ENCODE measurements at places on chromosomes 11 and 22.

DNA sequence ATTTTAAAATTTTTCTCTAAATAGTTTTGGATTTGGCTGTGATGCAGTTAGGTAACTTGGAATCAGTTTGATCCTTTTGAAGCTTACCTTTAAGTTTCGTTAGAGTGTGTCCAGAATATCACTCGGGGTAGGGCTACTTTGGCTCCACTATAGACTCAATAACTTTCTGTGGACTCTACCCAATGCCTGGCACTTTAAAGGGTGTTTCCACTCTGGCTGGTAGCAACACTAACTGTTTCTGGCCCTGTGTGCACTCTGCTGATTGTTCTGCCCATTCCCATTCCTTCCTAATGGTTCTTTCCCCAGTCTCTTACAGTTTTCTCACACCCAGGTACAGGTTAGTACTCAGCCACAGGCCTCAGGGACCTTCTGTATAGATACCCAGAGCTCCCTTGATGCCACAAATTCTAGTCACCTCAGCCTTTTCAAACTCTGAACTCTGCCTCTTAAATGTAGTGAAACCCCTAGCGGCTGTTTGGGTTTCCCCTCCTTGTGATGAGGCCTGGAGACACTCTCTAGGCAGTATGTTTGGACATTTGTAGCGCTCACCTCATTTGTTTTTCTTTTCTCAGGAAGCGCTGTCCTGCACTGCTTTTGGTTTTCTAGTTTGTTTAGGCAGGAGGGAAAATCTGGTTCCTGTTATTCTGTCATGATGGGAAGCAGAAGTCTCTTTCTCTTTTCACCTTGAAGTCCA lies 16.8 kb downstream of the CUL5 start:
- DNase-seq = no peak

GRCh38 chr22:36955691-36956090 lies 42.3 kb downstream of the CSF2RB start:
- no peak for DNase-seq

- no peak for DNase-seq
Measured at GRCh38 chr22:46738647-46739093, 618 bp upstream of the CERK start.

- DNase-seq = no peak
Measured at GRCh38 chr22:44586999-44587736, 89.1 kb upstream of the RTL6 start.

DNA sequence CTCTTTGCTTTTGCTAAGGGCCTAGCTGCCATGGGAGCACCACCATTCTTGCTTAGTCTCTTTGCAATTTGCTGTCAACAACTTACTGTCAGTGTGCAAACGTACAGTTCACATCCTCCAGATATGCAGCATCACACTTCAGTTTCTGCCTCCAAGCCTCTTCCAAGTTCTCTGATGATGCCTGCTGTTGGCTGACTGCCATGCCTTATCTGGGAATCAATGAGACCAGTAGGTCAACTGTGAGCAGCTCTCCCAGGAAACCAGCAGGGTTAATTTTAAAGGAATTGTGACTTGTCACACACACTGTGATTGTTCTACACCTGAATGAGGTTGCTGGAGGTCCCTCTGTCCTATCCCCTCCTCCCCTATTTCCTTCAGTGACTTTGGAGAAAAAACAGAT lies 56.0 kb downstream of the COPB1 start:
- peak; percentile 86 for DNase-seq

DNA sequence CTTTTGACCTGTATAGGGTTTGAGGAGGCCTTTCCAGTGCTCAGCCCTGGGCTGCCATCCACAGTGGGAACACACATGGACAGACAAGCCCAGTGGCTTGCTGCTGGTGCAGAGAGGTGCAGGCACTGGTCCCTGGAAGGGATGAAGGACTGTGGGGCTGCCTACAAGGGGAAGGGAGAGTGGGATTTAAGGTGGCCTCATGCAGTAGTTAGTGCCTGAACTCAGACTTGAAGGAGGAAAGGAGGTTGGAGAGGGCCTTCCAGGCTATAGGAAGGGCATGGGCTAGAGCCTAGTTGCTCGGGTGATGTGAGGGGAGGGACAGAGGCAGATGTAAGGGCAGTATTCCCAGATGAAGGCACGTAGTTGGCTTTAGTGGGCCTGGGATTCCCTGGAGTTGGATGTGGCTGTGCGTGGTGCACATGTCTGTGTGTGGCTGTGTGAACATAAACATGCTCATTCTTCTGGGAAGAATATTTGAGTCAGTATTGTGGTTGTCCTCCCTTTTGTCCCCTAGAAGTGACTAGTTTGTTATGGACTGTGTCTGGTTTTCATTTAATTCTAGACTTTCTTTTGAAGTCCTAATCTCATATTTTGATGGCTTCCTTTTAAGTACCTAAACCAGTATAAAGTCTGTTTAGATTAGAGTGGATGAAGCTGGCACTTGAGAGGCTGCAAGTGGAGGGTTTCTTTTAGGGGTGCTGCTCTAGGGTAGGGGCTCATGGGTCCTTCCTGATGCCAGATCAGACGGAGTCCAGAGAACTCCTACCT lies 18.4 kb downstream of the YDJC start:
- DNase-seq = no peak

- DNase-seq = no peak
Measured at GRCh38 chr11:9574622-9575259, 1.3 kb downstream of the WEE1 start.

All from A172 (cell line).